ENCODE measurements at places on chromosomes 2 and 18.

GRCh38 chr2:149012545-149012944, 26.0 kb upstream of the LYPD6B start:
- DNase-seq = no peak

GRCh38 chr2:31644551-31644950, 63.8 kb upstream of the SRD5A2 start:
- DNase-seq = no peak

- no peak for DNase-seq
Measured at GRCh38 chr2:60873381-60873780, 8.0 kb upstream of the REL start.

GRCh38 chr2:10300328-10300920, 2.3 kb upstream of the HPCAL1 start:
- no peak for DNase-seq

DNA sequence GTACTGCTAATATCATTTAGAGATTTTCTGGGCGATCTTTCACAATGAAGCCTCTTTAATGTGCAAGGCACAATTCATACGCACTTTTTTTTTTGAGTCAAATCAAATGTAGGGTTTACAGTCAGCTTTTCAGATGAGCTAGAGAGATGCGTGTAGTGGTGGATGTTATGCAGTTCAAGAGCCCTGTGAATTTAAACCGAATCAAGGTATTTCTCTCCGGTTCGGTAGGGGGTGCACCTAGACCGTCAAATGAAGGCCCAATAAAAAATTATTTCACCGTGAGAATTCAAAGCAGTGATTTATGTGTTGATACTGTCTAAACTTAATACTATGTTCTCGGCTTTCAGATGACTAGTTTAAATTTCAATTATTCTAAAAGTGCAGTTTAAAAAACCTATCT, 1.1 kb downstream of the PTH2R start:
- DNase-seq = peak; percentile 58

- peak; percentile 94 for DNase-seq
Measured at GRCh38 chr2:20186078-20186854, 38.7 kb downstream of the SDC1 start.
